ENCODE measurements at places on chromosomes 6 and 20. TPM values are rescaled to one million over a fixed set of nuclear protein-coding genes. Genes with fewer than 3 reads are reported as not detected.
A peak's percentile ranks its signal among the peaks of the same experiment; 100 is the strongest.

DNA sequence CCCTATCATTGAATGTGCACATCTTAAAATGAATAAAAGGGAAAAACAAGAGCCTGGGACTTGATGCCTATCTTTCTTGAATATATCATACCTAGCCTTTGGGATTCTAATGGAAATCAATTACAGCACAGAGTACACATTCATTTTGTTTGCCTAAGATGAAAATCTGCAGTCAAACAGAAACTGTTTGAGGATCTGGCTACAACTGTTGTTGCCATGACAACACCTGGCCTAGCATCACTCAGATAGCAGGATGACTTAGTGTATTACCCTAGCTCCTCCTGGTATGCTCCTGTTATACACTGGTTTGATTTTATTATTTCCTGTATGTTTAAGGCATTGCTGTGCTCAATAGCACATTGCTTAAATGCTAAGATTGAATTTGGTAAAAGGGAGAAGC lies 71.5 kb upstream of the LAMP5 start:
- DNase-seq, result no peak

CFAP206 gene
- total RNA-seq, result 0.11 TPM

- DNase-seq, result no peak
Observed at GRCh38 chr6:41042226-41043055, at the start of gene TSPO2. Gene TSPO2 (plus strand): TSS chr6:41042467. CDS start chr6:41042986, 519 bp downstream.

KCNK17 gene
- 0.52 TPM for total RNA-seq

GRCh38 chr6:360764-361373 lies 30.7 kb upstream of the IRF4 start:
- peak; percentile 16 for DNase-seq

DNA sequence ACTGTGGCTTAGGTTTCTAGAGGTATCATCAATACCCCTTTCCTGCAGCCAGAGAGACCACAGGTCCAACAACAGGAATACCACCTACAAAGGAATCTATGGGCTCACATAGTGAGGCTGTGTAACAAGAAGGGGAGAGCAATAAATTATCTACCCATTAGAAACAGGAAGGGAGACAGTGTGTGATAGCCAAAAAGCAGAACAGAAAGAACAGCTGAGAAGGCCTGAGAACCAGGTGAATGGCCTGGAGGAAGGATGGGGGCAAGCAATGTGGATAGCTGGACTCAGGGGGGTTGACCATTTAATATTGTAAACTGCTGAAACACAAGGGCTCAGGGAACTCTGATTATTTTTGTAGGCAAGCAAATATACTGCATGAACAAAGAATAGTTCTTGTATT lies 628.2 kb downstream of the COL12A1 start:
- DNase-seq, result no peak

RHAG gene
- total RNA-seq, result 0.44 TPM

GRCh38 chr6:81307651-81308214 lies 444.7 kb downstream of the TENT5A start:
- DNase-seq, result no peak

ZMYND8 gene
- 37.9 TPM for total RNA-seq

DNA sequence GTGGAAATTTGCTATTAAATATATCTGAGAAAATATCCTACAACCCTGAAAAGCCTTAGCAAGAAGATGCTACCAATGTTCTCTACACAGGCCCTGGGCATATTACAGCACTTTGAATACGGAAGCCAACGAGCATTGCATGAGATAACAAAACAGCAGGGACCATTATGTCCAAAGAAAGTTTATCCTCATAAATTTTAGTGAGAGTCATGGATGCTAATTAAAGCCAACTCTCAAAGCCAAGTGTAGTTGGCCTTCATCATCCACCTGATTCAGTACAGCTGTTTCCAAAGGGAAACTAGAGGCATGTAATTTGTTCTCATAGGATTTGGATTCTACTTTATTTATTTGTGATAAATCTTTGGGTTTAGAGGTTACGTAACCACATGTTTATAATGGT lies 564.8 kb downstream of the RFPL4B start:
- DNase-seq, result no peak
